ENCODE measurements at places on chromosomes 13 and 19. TPM values are rescaled to one million over a fixed set of nuclear protein-coding genes. Genes with fewer than 3 reads are reported as not detected.

The MCEMP1 gene
- total RNA-seq, result not detected

The C19orf85 gene
- total RNA-seq, result 1.2 TPM

The MYPOP gene
- total RNA-seq, result 9.0 TPM

The KLK12 gene
- total RNA-seq, result not detected

The SMAD9 gene
- 1.1 TPM for total RNA-seq

DNA sequence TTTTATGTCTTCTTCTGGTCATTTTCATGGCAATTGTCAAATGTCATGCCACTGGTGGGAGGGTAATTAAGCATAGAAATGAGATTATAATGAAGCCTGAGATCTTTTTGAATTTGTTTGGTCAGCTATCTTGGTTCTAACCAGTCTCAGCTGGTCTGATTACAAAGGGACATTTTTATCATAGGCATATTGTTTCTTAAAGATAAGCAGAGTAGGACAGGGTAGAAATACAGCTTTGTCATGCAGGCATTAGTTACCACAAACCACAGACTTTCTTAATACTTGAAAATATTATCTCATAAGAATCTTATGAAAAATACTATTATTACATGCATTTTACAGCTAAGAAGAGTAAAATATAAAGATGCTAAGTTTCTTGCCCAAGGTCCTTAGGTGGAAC, 1761.5 kb downstream of the PCDH9 start:
- H3K27ac ChIP-seq, result no peak overlapping the region
- DNase-seq, result no peak
- no peak overlapping the region for H3K4me3 ChIP-seq
- H3K36me3 ChIP-seq, result peaks cover 9% of the 10 kb centered on the region
- H3K4me1 ChIP-seq, result no peaks in the 10 kb centered on the region

- no peak overlapping the region for H3K4me3 ChIP-seq
- no peak overlapping the region for H3K27ac ChIP-seq
- H3K27me3 ChIP-seq, result no peaks in the 10 kb centered on the region
- peaks cover 30% of the 10 kb centered on the region for H3K36me3 ChIP-seq
- no peak for DNase-seq
Observed at GRCh38 chr13:27432611-27433210, 8.3 kb downstream of the GTF3A start.

DNA sequence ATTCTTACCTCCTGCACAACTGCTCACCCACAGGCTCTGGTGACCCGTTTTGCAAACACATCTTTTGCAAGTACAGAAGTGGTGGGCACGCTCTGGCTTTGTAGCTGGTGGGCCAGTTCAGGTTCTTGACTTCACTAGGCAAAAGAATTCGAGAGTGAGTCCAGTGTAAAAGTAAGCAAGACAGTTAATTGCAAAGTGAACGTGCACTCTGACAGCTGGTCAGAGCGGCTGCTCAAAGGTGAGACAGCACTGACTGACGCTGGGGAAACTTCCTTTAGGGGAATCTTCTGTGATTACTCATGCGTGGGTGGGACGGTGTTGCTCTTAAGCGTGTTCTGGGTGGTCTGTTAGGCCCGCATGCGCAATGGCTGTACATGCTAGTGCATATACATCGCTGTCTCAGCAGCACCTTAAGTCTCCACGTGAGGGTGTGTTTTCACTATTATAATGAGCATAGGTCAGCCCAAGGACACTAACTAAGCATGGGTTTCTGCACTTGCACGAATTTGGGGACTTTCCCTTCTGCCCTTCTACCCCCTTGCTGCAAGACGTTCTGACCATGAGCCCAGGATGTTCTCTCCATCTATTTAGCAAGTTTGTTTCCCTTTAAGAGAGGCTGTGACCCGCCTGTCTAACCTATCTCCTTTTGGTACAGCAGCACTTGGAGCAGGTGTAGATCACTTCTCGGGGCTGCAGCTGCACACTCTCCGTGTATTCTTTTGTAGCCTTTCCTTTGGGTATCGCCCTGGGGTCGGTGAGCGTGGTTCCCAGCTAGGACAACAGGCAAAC, 30.2 kb upstream of the CD33 start:
- no peak overlapping the region for H3K27ac ChIP-seq
- H3K4me3 ChIP-seq, result no peak overlapping the region
- H3K4me1 ChIP-seq, result no peaks in the 10 kb centered on the region
- H3K27me3 ChIP-seq, result no peaks in the 10 kb centered on the region
- no peak for DNase-seq

DNA sequence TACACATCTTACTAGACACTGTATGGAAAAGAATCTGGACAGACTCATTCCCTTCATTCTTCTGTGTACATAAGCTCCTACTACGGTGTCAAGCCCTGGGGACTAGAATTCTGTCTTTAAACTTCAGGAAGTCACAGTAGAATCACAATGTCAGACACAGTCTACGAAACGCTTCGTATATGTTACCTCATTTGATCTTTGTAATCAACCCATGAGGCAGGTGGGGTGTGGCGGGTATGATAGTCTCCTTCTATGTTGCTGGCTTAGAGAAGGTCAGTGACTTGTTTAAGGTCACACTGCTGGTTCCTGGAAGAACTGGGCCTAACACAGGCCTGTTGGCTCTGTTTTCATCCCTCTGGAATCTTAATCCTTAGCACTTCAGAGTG, 32.2 kb upstream of the TPT1 start:
- no peak for DNase-seq
- no peak overlapping the region for H3K4me3 ChIP-seq
- 0 out of 2 replicates have a peak, but pooled peaks cover 3% of the 10 kb centered on the region for H3K36me3 ChIP-seq
- H3K27me3 ChIP-seq, result no peaks in the 10 kb centered on the region
- H3K4me1 ChIP-seq, result no peaks in the 10 kb centered on the region
- H3K27ac ChIP-seq, result no peak overlapping the region

DNA sequence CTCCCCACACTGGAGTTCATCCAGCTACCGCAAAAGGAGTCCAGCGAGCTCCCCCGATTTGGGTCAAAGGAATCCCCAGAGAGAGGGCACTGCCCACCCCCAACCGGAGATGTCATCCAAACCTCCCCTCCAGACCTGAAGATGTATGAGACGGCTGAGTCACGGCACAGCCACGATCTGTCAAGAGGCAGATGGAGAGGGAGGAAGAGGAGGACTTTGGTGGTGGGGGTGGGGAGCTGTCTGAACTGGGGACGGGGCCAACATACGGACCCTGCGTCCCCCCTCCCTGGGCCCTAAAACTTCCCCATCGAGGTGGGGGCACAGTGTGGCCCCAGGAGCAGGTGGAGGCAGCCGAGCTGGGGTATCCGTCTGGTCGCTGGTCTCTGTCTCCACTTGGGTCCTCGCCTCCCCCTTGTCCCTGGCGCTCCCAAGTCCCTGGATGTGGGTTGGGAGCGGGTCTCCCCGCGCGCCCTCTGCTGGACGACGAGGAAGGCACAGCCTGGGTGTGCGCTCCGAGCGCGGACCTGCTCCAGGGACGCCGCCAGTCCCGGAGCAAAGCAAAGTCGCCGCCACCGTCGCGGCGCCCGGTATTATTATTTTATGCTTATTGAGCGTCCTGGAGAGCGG, 3.8 kb downstream of the PDE4A start:
- H3K27me3 ChIP-seq, result peaks cover 53% of the 10 kb centered on the region
- peak overlapping the region; percentile 15 for H3K4me3 ChIP-seq

DNA sequence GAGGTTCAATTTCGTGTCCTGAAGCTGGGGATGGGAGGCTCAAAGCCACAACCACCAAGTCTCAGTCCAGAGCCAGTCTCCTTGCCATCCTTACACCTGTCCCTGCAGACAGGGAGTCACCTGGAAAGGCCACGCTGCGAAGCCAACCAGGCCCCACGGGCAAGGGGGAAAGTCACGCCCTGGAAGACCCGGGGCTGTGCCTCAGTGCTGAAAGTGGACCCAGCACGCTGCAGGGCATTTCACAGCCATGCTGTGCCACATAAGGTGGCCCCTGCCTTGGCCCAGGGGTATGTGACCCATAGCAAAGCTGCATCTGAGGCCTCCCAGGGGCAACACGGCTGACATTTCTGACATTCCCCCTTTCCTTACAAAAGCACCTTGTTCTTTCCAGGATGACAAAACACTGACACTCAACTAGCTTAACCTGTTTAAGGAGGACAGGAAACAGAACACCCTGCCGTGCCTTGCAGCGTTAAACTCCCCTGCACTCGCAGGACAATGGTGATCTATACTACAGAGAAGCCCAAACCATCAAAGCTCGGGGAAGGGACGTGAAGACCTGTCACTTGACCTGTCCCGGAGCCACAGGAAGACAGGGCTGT, 14.8 kb downstream of the CHERP start:
- H3K4me1 ChIP-seq, result no peaks in the 10 kb centered on the region
- H3K36me3 ChIP-seq, result peaks cover 82% of the 10 kb centered on the region
- H3K27ac ChIP-seq, result no peak overlapping the region

GRCh38 chr13:103883164-103883563, 816.9 kb upstream of the SLC10A2 start:
- H3K4me3 ChIP-seq, result no peak overlapping the region
- no peak overlapping the region for H3K27ac ChIP-seq
- H3K4me1 ChIP-seq, result no peaks in the 10 kb centered on the region
- no peaks in the 10 kb centered on the region for H3K36me3 ChIP-seq

GRCh38 chr19:2468596-2468995, 7.3 kb upstream of the GADD45B start:
- no peak for DNase-seq
- H3K36me3 ChIP-seq, result no peaks in the 10 kb centered on the region
- H3K27me3 ChIP-seq, result no peaks in the 10 kb centered on the region
- H3K4me1 ChIP-seq, result no peaks in the 10 kb centered on the region
- H3K4me3 ChIP-seq, result no peak overlapping the region
- no peak overlapping the region for H3K27ac ChIP-seq

DNA sequence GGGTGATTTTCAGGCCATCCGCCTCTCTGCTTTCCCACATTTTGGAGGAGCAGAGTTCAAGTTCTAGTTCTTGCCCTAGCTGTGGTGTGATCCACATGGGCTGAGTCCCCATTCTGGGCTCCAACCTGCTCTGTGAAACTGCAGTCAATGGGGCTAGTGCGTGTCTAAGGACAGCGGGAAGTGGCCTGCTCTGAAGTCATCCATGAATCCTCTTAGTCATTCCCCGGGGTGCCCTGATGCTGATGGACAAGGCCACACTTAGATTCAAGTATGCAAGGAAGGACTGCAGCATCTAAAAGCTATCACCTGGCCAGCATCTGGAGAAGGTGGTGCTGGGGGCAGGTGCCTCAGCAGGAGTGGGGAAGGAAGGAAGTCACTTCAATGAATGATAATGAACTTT, 94.6 kb downstream of the TSHZ3 start:
- H3K36me3 ChIP-seq, result no peaks in the 10 kb centered on the region
- peaks cover 2% of the 10 kb centered on the region for H3K4me1 ChIP-seq
- H3K4me3 ChIP-seq, result no peak overlapping the region
- H3K27me3 ChIP-seq, result no peaks in the 10 kb centered on the region
- no peak overlapping the region for H3K27ac ChIP-seq
- no peak for DNase-seq

GRCh38 chr19:2249880-2250765, 1.0 kb downstream of the AMH start:
- no peaks in the 10 kb centered on the region for H3K4me1 ChIP-seq
- H3K27me3 ChIP-seq, result no peaks in the 10 kb centered on the region
- no peak overlapping the region for H3K4me3 ChIP-seq
- DNase-seq, result no peak
- no peak overlapping the region for H3K27ac ChIP-seq
- peaks cover 7% of the 10 kb centered on the region for H3K36me3 ChIP-seq

GRCh38 chr13:43961909-43962308, 82.2 kb downstream of the LACC1 start:
- peaks cover 2% of the 10 kb centered on the region for H3K4me1 ChIP-seq
- no peak overlapping the region for H3K4me3 ChIP-seq
- H3K36me3 ChIP-seq, result no peaks in the 10 kb centered on the region
- H3K27me3 ChIP-seq, result no peaks in the 10 kb centered on the region
- no peak for DNase-seq

DNA sequence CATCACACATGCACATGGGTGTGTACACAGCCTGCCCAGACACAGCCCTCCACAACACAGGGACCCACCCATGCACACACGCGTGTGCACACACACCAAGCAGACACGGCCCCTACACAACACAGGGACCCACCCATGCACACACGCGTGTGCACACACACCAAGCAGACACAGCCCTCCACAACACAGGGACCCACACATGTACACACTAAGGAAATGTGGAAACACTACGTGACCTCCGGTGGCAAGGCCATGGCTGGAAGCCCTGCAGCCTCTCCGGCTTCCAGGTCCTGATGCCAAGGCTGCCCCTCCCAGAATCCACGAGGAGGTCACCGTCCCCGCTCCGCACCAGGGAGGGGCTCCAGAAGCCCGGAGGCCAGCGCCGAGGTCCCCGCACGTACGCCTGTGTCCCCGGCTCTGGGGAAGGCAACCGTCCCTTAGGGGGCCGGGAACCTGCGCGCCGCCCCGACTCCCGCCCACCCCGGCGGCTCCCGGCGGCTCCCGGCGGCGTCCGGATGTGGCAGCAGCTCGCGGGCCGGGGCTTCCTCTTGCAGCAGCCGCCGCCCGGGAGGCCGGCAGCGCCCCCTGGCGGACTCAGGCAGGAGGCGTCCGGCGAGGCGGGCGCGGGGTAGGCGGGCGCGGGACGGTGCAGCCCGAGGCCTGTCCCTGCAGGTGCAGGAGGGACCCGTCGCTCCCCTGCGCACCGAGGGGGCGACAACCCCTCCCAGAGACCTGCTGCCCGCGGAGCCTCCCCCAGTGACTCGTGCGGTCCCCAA, 29.8 kb upstream of the GRTP1 start:
- H3K27me3 ChIP-seq, result no peaks in the 10 kb centered on the region
- peaks cover 9% of the 10 kb centered on the region for H3K4me1 ChIP-seq
- peak; percentile 93 for DNase-seq
- H3K36me3 ChIP-seq, result peaks cover 16% of the 10 kb centered on the region

DNA sequence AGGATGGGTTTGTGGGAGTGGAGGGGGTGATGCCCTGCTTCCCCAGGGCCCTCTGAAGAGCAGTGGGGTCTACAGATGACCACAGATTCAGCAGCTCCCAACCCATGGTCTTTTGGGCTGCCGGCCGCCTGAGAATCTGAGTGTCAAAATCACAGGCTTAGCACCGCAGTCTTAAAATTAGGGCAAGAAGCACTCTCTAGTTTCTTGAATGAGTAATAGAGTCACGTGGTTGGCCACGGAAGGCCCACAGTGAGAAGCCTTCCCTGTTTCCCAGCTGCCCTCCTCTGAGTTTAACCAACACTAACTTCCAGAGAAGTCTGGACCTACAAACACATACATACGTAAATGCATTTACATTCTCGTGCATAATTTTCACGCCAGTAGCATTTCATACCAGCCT, 5.2 kb downstream of the PRMT1 start:
- peaks cover 61% of the 10 kb centered on the region for H3K36me3 ChIP-seq
- H3K4me3 ChIP-seq, result peak overlapping the region; percentile 44
- H3K4me1 ChIP-seq, result peaks cover 4% of the 10 kb centered on the region
- H3K27me3 ChIP-seq, result no peaks in the 10 kb centered on the region
- H3K27ac ChIP-seq, result no peak overlapping the region
- DNase-seq, result no peak

- H3K4me3 ChIP-seq, result peak overlapping the region; percentile 95
- DNase-seq, result peak; percentile 62
- peaks cover 32% of the 10 kb centered on the region for H3K36me3 ChIP-seq
- no peaks in the 10 kb centered on the region for H3K27me3 ChIP-seq
Observed at GRCh38 chr19:48445256-48445605, 552 bp upstream of the GRWD1 start.

GRCh38 chr19:2302319-2303210, 5.4 kb downstream of the LINGO3 start:
- peak overlapping the region; percentile 60 for H3K4me3 ChIP-seq
- H3K27ac ChIP-seq, result no peak overlapping the region
- H3K4me1 ChIP-seq, result no peaks in the 10 kb centered on the region
- H3K36me3 ChIP-seq, result no peaks in the 10 kb centered on the region
- no peaks in the 10 kb centered on the region for H3K27me3 ChIP-seq

- H3K36me3 ChIP-seq, result peaks cover 34% of the 10 kb centered on the region
- no peak overlapping the region for H3K27ac ChIP-seq
- H3K27me3 ChIP-seq, result no peaks in the 10 kb centered on the region
- no peak for DNase-seq
- no peaks in the 10 kb centered on the region for H3K4me1 ChIP-seq
- no peak overlapping the region for H3K4me3 ChIP-seq
Observed at GRCh38 chr19:39352381-39353255, 10.4 kb downstream of the SAMD4B start.
